ENCODE measurements at places on chromosomes 4 and X. TPM values are rescaled to one million over a fixed set of nuclear protein-coding genes. Genes with fewer than 3 reads are reported as not detected.

DNA sequence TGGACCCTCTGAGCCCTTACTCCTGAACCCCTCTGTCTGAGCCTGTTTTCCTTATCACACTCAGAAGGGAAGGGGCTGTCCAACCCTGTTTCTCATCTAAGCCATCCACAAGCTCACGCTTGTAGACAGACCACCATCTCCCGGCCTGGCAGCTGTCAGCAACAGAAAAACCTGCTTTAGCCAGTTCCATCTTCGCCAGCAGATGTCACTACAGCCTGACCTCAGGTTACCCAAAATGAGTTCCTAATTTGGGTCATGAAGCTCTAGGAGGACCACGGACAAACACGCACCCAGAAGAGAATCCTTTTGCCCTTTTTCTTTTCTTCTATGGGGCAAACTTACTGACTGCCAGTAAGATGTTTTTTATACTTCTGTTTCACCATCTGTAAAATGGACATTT, 445.4 kb downstream of the BCOR start:
- DNase-seq: peak; percentile 39

DNA sequence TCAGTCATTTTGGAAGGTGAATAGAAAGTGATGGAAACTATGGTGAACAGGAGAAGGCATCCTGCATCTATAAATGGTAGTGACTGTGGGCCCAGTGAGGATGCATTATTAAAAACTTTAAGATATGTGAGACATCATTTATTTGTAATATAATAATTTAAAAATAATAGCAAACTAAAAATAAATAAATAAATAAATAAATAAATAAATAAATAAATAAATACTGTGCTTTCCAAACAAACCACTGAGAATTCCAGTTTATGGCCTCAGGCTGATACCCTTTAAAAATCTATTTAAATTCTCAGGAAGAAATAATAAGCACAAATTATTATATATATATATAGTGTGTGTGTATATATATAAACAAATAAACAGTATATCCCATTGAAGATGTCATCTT, 248.0 kb upstream of the DCAF8L1 start:
- DNase-seq: no peak

DNA sequence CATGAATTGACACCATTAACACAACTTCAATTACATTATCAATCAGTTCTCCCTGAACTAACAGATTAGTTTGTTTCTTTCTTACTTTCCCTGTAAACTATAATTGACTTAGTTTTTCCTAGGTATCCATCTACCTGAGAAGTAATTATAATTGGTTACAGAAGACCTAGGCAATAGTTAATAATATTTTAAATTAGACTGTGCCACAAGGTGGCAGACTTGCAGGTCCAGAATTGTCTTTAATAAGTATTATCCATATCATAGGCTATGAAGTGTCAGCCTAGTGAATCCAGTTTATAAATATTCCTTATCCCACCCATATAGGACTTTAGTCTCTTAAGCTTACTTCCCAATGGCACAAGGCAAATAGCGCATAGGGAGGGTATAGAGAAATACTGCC, 48.9 kb upstream of the FAM47B start:
- DNase-seq: peak; percentile 26

Gene ATOH1
- not detected for total RNA-seq

GRCh38 chr4:87026800-87027495, 92.1 kb downstream of the AFF1 start:
- DNase-seq: no peak

Gene HHIP
- under 0.01 TPM for total RNA-seq

Gene HGFAC
- not detected for total RNA-seq

Gene HSFX3
- total RNA-seq: not detected

GRCh38 chr4:180465364-180465763, 1777.8 kb upstream of the TENM3 start:
- DNase-seq: no peak

Gene ERCC6L
- total RNA-seq: 1.9 TPM

DNA sequence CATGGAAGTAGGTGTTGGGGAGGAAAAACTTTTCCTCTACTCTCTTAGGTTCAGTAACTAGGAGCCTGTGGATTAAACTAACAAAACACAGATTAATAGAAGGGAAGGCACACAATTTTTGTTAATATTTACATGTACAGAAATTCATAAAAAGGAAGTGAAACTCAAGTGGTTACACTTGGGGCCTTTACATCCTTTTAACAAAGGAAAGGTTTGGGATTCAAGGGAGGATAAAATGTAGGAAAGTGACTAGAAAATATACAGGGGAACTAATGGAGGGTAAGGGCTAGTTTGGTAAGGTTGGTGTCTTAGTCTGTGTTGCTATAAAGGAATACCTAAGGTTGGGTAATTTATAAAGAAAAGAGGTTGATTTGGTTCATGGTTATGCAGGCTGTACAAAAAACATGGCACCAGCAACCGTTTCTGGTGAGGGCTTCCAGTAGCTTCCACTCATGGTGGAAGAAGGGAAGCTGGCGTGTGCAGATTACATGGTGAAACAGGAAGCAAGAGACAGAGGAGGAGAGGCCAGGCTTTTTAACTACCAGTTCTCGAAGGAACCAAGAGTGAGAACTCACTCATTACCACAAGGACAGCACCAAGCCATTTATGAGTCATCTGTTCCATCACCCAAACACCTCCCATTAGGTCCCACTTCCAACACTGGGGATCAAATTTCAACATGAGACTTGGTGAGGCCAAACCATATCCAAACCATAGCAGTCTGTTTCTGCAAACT, 124.4 kb downstream of the CHRDL1 start:
- peak; percentile 13 for DNase-seq

DNA sequence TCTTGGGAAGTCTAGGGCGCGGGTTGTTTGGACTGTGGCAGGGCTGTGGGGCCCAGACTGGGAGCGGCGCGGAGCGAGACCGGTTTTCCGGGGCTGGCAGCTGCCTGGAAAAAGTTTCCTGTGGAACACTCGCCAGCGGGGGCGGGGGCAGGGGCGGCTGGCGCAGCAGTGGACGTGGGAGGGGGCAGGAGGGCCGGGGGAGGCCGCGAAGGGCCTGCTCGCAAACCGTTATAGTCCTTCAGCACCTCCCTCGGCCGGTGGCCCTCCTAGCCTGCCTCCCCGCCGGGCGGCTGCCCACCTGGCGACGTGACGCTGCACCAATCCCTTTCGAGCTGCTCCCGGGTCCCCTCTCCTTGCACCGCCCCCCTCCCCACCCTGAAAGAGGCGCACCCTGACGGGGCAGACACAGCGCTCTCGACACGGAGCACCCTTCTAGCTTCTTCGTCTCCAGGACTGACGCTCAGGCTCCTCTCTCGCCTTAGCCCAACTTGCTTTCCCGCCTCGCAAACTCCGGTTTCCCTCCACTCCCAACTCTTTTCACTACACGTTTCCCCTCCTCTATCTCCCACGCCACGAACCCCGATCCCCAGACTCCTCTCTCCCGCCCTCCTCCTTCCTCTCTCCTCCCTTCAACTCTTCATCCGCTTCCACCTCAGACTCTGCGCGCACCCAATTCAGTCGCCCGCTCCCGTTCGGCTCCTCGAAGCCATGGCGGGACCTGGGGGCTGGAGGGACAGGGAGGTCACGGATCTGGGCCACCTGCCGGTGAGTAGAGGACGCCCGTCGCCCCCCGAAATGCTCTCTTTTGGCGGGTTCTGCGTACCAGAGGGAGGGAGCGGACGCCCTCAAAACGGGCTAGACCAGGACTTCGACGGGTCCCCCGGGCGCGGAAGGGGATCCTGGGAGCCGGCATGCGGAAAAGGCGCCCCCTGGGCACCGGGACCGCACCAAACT, at the start of gene NRK:
Gene NRK, plus strand, starts transcription at position 402 of the 954 bp plus-strand sequence. Its CDS starts 307 bp downstream, at position 709.
- no peak for DNase-seq

Gene PDGFRA
- 275 TPM for total RNA-seq

DNA sequence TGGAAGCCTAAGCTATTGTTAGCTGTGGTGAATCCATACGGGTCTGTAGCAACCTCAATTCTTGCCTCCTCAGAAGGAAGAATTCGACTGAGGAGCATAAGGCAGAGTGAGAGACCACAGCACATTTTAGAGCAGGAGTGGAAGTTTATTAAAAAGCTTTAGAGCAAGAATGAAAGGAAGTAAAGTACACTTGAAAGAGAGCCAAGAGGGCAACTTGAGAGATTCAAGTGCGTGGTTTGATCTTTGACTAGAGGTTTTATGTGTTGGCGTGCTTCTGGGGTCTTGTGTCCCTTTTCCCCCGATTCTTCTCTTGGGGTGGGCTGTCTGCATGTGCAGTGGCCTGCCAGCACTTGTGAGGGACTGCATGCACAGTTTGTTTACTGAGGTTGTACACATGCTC, 880.6 kb upstream of the INTU start:
- no peak for DNase-seq

- DNase-seq: no peak
Observed at GRCh38 chrX:16977771-16978170, 31.3 kb downstream of the REPS2 start.

Gene SPIN2A
- not detected for total RNA-seq

Gene CDX4
- not detected for total RNA-seq

DNA sequence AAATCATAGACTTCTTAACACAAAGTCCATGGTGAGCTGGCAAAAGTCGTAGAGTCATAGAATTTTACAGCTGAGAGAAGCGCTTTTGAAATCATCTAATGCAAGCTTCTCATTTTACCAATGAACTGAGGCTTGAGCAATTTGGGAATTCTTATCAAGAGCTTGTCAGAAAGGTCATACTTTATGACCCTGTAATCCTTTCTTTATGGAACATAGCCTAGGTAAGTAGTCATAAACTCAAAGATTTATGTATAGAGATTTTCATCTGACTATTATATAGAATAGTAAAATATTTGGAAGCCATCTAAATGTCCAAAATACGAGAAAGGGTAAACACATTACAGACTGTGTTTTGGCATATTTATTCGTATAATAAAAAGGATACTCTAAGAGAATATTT, 563.5 kb downstream of the PCDH7 start:
- no peak for DNase-seq

Gene GAGE12H
- total RNA-seq: not detected

- DNase-seq: peak; percentile 7
Observed at GRCh38 chr4:140368686-140369085, 4.8 kb upstream of the SCOC start.

- DNase-seq: peak; percentile 85
Observed at GRCh38 chr4:17103231-17103630, 204.8 kb upstream of the LDB2 start.

DNA sequence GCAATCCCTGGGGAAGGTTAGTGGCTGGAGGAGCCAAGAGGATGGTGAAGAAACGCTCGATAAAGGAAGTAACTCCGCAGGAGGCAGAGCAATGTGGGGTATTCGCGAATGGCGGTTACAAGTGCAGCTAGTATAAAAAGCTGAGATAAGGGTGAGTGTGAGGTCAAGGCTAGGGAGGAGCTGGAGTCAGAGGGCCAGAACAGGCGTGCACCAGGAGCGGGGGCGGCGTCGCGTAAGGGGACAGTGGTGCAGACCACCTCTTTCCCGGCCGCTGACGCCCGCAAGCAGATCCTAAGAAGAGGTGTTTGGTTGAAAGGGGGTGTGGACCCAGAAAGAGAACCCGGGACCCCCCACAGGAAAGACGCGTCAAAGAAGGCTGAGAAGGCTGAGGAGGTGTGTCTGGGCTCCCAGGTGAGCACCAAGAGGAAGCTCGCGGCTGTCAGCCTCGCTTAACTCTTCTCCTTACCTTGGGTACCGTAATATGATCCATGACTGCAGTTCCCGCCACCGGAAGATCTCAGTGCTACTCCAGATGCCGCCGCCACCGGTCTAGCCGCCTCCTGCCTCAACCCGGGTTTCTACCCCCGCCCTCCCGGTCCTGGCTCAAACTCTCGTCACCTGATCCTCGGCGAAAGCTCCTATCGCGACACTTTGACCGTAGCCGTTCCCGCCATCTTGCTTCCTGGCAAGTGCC, at the start of gene MTMR8:
Gene MTMR8, minus strand, starts transcription at position 579 of the 694 bp plus-strand sequence. Its CDS starts 89 bp downstream, at position 490.
- peak; percentile 12 for DNase-seq

Gene FRG2
- total RNA-seq: not detected

Gene CENPVL3
- total RNA-seq: not detected

- DNase-seq: no peak
Observed at GRCh38 chr4:55884093-55884850, 30.8 kb downstream of the EXOC1 start.

- DNase-seq: no peak
Observed at GRCh38 chr4:129326571-129327460, 230.9 kb downstream of the C4orf33 start.

GRCh38 chr4:186294160-186294559, 28.2 kb downstream of the F11 start:
- DNase-seq: no peak

All from GM23248 (cell line).